ENCODE measurements at places on chromosomes 3 and 15.
A peak's percentile ranks its signal among the peaks of the same experiment; 100 is the strongest.

GRCh38 chr3:187836823-187837770 is 91.8 kb upstream of the BCL6 start:
- no peaks in the 10 kb centered on the region for H3K36me3 ChIP-seq
- peaks cover 37% of the 10 kb centered on the region for H3K4me1 ChIP-seq
- H3K27ac ChIP-seq, result no peak overlapping the region
- H3K4me3 ChIP-seq, result no peak overlapping the region
- H3K27me3 ChIP-seq, result no peaks in the 10 kb centered on the region

- no peaks in the 10 kb centered on the region for H3K27me3 ChIP-seq
- H3K4me3 ChIP-seq, result no peak overlapping the region
Observed at GRCh38 chr3:97957617-97958311, 14.5 kb downstream of the RIOX2 start.

- no peak for DNase-seq
- peaks cover 18% of the 10 kb centered on the region for H3K36me3 ChIP-seq
- no peak overlapping the region for H3K27ac ChIP-seq
- H3K27me3 ChIP-seq, result no peaks in the 10 kb centered on the region
- H3K4me3 ChIP-seq, result no peak overlapping the region
Observed at GRCh38 chr3:37130448-37130847, 43.9 kb downstream of the LRRFIP2 start.

- H3K4me1 ChIP-seq, result no peaks in the 10 kb centered on the region
- no peak for DNase-seq
- peaks cover 8% of the 10 kb centered on the region for H3K27me3 ChIP-seq
- H3K27ac ChIP-seq, result no peak overlapping the region
- no peaks in the 10 kb centered on the region for H3K36me3 ChIP-seq
Observed at GRCh38 chr3:192685801-192686200, 41.5 kb downstream of the FGF12 start.

GRCh38 chr15:27928386-27928785 is 170.7 kb downstream of the OCA2 start:
- H3K27ac ChIP-seq, result no peak overlapping the region
- no peaks in the 10 kb centered on the region for H3K36me3 ChIP-seq
- no peak for DNase-seq
- no peak overlapping the region for H3K4me3 ChIP-seq
- H3K27me3 ChIP-seq, result no peaks in the 10 kb centered on the region

- H3K27ac ChIP-seq, result no peak overlapping the region
- H3K4me3 ChIP-seq, result no peak overlapping the region
- DNase-seq, result no peak
- H3K27me3 ChIP-seq, result no peaks in the 10 kb centered on the region
Observed at GRCh38 chr3:146454796-146455195, 14.6 kb downstream of the PLSCR2 start.

DNA sequence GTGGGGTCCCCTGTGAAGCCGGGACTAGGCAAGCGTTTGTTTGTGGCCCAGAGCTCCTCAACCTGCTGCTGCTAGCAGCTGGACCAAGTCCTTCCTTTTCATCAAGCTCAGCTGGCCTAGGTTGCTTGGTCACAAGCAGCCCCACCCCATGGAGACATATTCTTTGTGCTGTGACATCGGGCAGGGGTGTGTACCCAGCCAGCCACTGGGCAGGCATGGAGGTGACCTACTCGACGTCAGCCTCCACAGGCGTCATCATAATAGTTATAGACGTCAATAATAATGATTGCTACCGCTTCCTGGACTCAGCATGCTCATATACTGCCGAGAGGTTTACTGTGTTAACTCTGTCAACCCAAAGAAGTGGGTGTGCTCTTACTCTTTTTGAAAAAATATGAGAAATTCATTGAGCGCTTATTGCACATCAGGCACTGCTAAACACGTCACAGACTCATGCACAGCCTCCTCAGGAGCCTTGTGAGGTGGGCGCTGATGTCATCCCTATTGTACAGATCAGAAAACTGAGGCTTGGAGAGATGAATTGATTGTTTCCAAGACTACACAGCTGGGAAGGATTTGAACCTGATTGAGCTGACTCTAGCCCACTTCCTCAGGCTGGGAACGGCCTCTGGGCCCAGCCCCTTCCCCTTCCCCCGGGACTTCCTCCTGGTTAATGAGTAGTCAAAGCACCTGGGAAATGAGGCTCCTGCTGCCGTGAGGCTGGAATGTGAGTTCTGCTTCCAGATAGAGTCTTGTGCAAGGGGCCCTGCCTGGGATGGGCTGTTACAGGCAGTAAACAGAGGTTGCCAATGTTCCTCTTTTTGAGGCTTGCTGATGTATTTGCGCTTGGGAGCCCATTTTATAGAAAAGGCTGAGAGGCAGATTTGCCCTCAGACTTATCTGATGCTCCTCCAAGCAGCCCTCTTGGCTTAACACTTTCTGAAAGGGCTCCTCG is 16.2 kb downstream of the SLC6A6 start:
- no peaks in the 10 kb centered on the region for H3K27me3 ChIP-seq
- DNase-seq, result no peak
- no peak overlapping the region for H3K4me3 ChIP-seq
- H3K27ac ChIP-seq, result no peak overlapping the region

DNA sequence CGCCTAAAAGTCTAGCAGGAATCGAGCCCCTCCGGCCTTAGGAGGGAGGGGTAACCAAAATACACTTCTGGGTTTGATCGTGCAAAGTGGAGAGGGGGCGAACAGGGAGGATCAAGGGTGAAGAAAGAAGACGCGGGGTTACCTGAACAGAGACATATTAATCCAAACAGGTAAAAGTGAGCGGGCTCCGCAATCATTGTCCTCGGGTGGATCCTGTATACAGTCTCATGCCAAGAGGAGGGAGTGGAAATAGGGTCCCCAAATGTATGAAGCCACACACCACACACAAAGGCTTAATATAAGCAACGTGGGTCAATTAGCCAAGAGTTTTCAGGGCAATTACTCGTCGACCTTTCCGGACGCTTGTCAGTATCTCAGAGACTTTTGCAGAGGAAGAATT is 749.5 kb downstream of the ROBO1 start:
- H3K36me3 ChIP-seq, result no peaks in the 10 kb centered on the region
- DNase-seq, result no peak
- no peak overlapping the region for H3K4me3 ChIP-seq

DNA sequence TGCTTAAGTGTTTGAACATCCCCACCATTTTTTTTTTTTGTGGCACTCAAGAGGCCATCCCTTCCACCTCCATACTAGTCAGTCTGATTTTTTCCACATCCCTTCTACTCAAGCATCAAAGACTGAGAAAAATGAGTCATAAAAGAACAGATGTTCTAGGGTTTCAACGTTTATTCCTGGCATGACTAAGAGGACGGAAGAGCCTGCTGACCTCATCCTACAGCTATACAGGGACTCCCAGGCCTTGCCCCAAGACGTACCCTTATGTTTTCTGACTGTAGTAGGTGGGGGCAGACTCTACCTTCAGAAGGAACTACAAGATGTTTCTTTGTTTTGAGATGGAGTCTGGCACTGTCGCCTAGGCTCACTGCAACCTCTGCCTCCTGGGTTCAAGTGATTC is 3.3 kb upstream of the ITPKA start:
- peak overlapping the region; percentile 42 for H3K27ac ChIP-seq
- DNase-seq, result no peak
- H3K36me3 ChIP-seq, result no peaks in the 10 kb centered on the region
- H3K27me3 ChIP-seq, result peaks cover 29% of the 10 kb centered on the region
- peaks cover 50% of the 10 kb centered on the region for H3K4me1 ChIP-seq

GRCh38 chr3:16059711-16060357 is 114.6 kb upstream of the GALNT15 start:
- no peak overlapping the region for H3K27ac ChIP-seq
- DNase-seq, result no peak
- H3K36me3 ChIP-seq, result no peaks in the 10 kb centered on the region

DNA sequence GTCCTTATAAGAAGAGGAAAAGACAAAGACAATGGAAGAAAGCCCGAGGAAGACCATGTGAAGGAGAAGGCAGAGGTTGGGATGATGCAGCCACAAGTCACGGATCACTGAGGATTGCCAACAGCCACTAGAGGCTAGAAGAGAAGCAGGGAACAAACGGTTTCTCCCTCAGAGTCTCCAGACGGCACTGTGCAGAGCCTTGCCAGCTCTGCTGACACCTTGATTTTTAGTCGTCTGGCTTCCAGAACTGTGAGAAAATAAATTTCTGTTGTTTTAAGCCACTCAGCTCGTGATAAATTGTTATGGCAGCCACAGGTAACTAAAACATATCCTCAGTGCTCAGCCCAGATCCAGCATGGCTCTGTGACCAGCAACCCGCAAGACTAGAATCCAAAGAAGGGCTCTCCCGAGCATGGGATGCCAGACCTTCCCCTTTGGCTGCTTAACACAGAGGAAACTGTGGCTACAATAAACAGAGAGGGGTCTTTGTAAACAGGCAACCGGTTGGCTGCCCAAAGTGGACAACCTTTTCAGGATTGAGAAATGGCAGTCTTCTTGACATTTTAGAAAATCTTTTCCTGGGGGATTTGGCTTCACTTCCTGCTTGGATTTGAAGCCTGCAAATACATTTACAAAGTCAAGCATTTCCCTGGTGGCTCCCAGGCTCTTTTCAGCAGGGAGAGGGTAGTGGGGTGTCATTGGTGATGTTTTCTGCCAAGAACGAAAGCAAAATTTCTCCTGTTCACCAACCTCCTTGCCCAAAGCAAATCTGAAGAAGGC is 88.7 kb upstream of the ADPGK start:
- no peaks in the 10 kb centered on the region for H3K36me3 ChIP-seq
- no peaks in the 10 kb centered on the region for H3K4me1 ChIP-seq
- H3K27me3 ChIP-seq, result peaks cover 13% of the 10 kb centered on the region
- no peak overlapping the region for H3K4me3 ChIP-seq

GRCh38 chr3:31077021-31077601 is 182.7 kb upstream of the GADL1 start:
- H3K4me1 ChIP-seq, result peaks cover 28% of the 10 kb centered on the region
- no peak overlapping the region for H3K4me3 ChIP-seq
- no peaks in the 10 kb centered on the region for H3K27me3 ChIP-seq
- H3K36me3 ChIP-seq, result no peaks in the 10 kb centered on the region

- no peak overlapping the region for H3K27ac ChIP-seq
- no peak for DNase-seq
- H3K36me3 ChIP-seq, result no peaks in the 10 kb centered on the region
- H3K4me1 ChIP-seq, result no peaks in the 10 kb centered on the region
- H3K27me3 ChIP-seq, result peaks cover 24% of the 10 kb centered on the region
Observed at GRCh38 chr3:160720123-160720746, 35.8 kb upstream of the PPM1L start.

GRCh38 chr3:177105623-177106022 is 91.7 kb downstream of the TBL1XR1 start:
- no peak overlapping the region for H3K27ac ChIP-seq
- no peaks in the 10 kb centered on the region for H3K27me3 ChIP-seq
- peaks cover 67% of the 10 kb centered on the region for H3K4me1 ChIP-seq

GRCh38 chr3:42159147-42159546 is 68.0 kb downstream of the TRAK1 start:
- peaks cover 36% of the 10 kb centered on the region for H3K4me1 ChIP-seq
- H3K4me3 ChIP-seq, result peak overlapping the region; percentile 25
- H3K36me3 ChIP-seq, result no peaks in the 10 kb centered on the region
- no peak for DNase-seq

DNA sequence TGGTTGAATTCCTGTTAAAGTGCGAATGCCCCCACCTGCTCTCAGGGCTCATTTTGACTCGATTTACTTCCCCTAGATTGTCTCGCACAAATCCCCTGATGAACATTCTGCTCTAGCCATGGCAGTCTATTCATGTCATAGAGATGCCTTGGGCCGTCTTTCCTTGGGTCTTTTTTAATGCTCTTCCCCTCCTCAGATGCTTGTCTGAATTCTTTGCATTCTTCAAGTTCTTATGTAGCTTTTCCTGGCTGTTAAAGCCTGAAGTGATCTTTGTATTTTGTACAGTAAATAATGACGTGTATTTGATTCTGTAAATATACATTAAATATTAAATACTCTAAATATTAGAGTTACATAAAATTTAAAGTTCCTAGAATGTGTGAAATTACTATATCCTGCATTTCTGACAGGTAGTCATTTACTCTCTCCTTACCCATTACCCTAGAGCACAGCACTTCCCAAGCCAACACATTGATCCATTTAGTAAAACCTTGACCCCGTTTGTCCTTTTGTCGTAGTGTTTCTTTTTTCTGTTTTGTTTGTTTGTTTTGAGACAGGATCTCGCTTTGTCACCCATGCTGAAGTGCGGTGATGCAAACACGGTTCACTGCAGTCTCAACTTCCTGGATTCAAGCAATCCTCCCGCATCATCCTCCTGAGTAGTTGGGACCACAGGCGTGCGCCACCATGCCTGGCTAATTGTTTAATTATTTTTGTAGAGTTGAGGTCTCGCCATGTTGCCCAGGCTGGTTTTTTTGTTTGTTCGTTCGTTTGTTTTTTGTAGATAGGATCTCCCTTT is 47.9 kb downstream of the YEATS2 start:
- H3K27me3 ChIP-seq, result no peaks in the 10 kb centered on the region
- peaks cover 82% of the 10 kb centered on the region for H3K36me3 ChIP-seq
- H3K4me3 ChIP-seq, result no peak overlapping the region
- H3K4me1 ChIP-seq, result no peaks in the 10 kb centered on the region

DNA sequence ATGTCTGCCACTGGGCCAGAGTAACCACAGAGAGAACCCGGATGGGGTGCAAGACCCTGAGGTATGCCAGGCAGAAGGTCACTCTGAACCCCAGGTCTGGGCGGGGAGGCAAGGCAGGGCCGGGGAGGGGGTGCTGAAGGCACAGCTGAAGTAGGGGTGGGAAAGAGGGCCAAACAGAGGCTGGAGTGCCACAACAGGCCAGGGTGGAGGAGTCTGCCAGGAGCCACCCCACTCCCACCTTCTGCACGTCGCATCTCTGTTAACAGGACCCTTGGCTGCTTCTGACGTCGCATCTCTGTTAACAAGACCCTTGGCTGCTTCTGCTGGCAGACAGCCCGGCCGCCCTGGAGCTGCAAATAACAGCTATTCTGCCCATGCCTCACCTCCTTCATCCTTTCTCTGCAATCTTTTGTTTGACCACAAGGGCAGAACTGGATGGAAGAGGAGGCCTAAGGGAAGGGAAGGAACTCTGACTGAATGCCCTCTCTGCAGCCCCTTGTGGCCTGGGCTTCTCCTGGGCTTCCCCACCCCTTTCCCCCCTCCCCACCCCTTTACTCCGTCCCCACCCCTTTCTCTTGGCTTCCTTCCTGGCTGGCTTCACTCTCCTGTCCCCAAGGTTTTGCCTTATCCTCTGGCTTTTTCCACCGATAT is 20.6 kb upstream of the FBLN2 start:
- no peak overlapping the region for H3K27ac ChIP-seq
- no peaks in the 10 kb centered on the region for H3K36me3 ChIP-seq
- no peaks in the 10 kb centered on the region for H3K4me1 ChIP-seq
- no peak for DNase-seq

GRCh38 chr3:38152609-38153008 is 12.7 kb upstream of the OXSR1 start:
- H3K36me3 ChIP-seq, result no peaks in the 10 kb centered on the region
- H3K27ac ChIP-seq, result no peak overlapping the region
- no peaks in the 10 kb centered on the region for H3K27me3 ChIP-seq
- DNase-seq, result no peak
- peaks cover 52% of the 10 kb centered on the region for H3K4me1 ChIP-seq
- no peak overlapping the region for H3K4me3 ChIP-seq

All from activated T-cell treated with anti-CD3 and anti-CD28 coated beads, Interleukin-2, amount 50 U/mL, for 24 hours (primary cell).